Activated T-helper 1 cell treated with Interleukin-2 at 50 U/mL for 16 hours (primary cell): ENCODE measurements at places on chromosomes 11 and 22.

GRCh38 chr22:44685384-44686056 lies 16.5 kb upstream of the PRR5 start:
- DNase-seq, result peak; percentile 65

DNA sequence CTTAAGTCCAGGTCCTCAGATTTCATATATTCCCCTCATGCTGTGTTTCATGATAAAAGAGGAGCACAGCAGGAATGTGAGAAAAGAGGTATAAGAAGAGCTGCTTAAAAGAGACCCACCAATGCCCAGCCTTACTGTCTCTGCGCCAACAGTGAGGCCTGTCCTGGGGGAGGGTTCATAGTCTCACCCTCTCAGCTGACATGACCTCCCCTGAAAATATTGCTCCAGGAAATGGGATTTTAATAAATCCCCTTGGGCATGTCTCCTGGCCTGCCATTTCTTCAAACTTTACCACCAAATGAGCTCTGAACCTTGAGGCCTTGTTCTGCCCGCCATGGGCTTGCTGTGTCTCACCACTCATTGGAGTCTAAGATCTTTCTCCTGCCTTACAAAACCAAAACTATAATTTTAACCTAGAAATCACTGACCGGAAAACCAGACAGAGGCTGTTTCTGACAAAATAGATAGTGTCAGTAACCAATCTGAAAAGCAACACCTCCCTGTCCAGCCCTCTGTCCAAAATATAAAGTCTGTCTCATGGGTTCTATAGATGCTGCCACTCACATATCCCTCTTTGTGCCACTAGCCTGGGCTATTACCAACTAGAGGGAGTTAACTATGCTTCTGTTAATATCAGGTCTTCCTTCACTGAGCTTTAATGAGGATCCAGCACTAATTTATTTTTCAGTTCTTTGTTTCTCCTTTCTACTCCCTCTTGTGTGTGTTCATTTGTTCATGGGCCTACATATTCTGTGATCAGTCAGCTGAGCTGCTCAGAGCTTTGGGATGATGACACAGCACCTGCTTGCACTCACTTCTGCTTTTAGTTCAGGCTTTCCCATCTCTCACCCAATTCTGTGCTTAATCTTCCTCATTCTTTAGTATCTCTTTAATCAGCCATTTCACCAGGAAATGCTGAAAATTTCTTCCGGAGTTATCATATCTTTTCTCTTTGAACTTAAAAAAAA lies at the start of gene OR2AG2:
OR2AG2 (minus strand) TSS at position 51 of the 968 bp plus-strand sequence. CDS start 3,019 bp downstream, outside the sequence.
- DNase-seq, result no peak

GRCh38 chr22:28077166-28077565 lies 158.1 kb upstream of the PITPNB start:
- DNase-seq, result no peak

GRCh38 chr11:100575860-100576717 lies 111.0 kb upstream of the ARHGAP42 start:
- no peak for DNase-seq

GRCh38 chr11:105641433-105641832 lies 31.6 kb downstream of the GRIA4 start:
- no peak for DNase-seq

GRCh38 chr11:69636512-69637197 lies 4.3 kb upstream of the CCND1 start:
- DNase-seq, result no peak

GRCh38 chr11:94732617-94733281 lies 35.4 kb upstream of the AMOTL1 start:
- DNase-seq, result no peak

GRCh38 chr22:26907366-26907765 lies 250.0 kb downstream of the MIAT start:
- DNase-seq, result no peak

DNA sequence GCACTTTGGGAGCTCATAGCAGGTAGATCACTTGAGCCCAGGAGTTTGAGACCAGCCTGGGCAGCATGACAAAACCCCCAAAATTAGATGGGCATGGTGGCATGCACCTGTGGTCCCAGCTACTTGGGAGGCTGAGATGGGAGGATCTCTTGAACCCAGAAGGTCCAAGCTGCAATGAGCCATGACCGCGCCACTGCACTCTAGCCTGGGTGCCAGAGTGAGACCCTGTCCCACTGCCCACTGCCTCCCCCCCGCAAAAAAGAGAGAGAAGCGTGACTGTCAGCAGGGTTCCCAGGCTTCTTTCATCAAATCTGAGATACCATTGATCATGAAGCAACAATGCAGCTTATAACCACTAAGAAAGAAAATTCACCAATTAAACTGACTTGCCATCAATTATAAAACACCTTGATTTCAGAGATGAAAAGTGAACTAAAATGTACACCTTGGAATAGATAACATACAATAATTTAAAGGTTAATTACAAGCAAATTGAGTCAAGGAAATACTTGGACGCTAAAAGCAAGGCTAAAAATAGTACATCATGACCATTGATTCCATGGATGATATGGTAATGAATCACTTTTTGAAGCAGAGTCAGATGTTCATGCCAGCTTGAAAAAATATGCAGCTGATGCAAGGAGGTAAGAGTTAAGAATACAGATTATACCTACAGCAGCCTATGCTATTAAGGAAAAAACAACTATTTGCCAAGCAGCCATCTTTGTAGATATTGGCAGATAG lies 90.8 kb upstream of the ALKBH3 start:
- no peak for DNase-seq

GRCh38 chr22:41957941-41958556 lies 6.1 kb downstream of the SMIM45 start:
- no peak for DNase-seq

- no peak for DNase-seq
These were observed 2.1 kb downstream of the RTCB start for GRCh38 chr22:32409977-32410376.

DNA sequence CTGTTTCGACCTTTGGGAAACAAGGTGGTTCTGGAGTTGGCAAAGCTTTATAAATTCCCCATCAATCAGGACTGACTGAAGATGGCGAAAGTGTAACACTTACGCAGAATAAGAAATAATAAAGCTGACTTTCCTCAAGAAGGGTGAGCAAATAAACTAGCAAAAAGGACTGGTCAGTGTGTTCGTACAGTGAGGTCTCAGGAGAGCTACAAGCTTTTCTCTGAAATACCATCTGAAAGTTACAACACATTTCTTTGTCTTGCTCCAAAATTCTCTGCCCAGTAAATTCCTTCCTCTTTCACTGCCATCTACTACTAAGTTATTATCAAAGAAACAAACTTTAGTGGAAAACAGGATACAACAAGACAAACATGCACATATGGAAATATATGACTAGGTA lies 13.4 kb downstream of the PITPNB start:
- no peak for DNase-seq

DNA sequence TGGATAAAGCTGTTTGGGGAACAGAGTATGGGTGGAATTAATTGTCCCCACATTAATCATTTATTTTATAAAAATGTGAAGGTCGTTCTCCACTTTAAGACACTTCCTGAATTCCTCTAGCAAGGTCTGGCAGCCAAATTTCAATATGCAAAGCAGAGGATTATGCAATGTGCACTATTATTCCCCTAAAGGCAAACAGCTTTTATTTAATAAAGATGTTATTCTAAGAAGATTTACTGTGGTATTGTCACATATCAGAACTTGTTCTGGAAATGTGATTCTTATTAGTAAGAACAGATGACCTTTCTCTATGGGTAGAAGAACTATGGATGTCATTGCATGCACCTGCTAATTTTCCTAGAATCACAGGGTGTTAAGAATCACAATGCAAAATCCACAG lies 1128.8 kb upstream of the CCDC90B start:
- DNase-seq, result no peak

- no peak for DNase-seq
These were observed 90.7 kb downstream of the MORC2 start for GRCh38 chr22:30877662-30878515.

DNA sequence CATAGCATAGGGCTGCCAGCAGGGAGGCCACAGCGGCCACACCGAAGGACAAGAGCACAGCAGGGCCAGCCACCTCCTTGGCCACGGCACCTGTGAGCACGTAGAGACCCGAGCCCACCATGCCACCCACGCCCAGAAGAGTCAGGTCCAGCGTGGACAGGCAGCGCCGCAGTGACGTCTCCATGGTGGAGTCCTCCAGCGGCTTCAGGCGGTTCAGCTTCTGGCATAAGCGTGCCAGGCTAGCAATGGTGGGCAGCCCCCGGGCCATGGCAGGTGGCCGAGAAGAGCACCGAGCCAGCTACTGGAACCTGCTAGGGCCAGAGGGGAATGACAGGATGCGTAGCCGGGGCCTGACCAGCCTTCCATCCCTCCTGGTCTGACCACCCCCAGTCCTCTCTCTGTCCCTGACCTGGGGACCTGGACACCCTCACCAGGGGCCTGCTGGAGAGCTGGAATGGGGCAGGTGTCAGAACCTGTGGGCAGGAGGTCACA lies 770 bp downstream of the SLC7A4 start:
- no peak for DNase-seq

DNA sequence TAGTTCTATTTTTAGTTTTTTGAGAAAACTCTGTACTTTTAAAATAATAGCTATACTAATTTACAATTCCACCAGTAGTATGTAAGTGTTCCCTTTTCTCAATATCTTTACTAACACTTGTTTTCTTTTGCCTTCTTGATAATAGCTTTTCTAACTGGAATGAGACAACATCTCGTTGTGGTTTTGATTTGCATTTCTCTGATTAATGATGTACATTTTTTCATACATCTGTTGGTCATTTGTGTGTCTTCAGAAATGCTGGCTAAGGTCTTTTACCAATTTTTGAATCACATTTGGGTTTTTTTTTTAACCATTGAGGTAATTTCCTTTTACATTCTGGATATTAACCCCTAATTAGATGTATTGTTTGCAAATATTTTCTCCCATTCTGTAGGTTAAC lies 258.9 kb downstream of the DYNC2H1 start:
- no peak for DNase-seq

DNA sequence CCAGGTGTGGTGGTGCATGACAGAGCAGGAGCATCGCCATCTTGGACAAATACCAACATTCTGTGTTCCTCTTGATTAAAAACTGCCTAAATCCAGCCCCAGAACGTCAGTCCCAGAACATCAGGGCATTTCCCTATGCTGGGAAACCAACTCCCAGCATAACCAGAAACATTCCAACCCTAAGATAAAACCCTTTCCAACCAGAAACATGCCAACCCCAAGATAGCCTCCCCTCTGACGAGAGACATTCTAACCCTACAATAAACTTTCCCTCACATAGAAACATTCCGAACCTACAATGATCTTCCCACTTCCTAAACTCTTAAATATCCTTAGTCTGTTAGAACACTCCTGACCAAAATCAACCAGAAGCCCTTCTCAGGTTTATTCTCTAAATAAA lies 11.6 kb downstream of the PLAAT4 start:
- no peak for DNase-seq

DNA sequence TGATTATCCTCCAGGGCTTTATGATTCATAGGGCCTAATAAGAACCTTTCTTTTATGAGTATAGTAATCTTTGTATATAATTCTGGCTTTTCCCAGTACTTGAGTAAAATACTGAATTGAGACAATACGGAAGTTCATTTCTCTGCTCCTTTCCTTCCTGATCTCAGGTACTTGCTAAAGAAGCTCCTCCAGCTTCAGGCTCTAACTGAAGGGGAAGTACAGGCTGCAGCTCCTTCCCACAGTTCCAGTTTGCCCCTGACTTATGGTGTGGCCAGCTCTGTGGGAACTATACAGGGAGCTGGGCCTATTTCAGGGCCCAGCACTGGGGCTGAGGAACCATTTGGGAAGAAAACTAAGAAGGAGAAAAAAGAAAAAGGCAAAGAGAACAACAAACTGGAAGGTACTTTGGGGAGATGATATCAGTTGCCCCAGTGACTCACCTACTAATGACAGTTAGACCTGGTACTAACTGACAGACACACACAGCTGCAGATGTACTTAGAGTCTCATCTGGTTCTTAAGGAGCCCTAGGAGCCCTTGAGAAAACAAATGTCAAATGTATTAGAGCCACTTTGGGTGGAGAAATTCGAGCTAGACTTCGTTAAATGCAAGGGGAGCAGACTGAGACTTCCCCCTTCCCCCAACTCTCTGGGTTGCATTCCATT lies 3.0 kb downstream of the TBRG1 start:
- no peak for DNase-seq

- DNase-seq, result no peak
These were observed 5.8 kb downstream of the JOSD1 start for GRCh38 chr22:38694940-38695339.

DNA sequence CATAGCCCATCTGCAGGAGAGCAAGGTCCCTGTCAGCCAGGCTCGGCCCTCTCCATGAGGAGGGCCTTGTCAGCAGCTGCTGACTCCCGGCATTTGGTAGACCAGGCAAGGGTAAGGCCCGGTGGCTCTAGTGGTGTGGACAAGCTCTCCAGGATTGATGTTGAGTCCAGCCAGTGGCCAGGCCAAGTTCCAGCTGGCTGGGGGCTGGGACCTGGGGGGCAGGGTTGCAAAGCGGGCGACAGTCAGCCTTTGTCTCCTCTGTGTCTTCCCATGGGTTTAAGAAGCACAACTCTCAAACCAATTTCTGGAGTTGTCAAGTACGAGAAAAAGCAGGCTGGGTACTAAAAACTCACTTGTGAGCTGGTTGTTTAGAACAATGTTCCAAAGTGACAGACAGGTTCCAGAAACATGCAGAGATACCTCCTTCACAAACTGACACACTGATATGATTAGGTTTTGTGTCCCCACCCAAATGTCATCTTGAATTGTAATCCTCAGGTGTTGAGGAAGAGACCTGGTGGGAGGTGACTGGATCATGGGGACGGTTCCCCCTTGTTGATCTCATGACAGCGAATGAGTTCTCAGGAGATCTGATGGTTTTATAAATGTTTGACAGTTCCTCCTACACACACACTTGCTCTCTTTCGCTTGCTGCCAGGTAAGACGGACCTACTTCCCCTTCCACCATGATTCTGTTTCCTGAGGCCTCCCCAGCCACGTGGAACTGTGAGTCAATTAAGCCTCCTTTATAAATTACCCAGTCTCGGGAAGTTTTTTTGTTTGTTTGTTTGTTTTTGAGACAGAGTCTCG lies 52.3 kb upstream of the SERPIND1 start:
- no peak for DNase-seq

DNA sequence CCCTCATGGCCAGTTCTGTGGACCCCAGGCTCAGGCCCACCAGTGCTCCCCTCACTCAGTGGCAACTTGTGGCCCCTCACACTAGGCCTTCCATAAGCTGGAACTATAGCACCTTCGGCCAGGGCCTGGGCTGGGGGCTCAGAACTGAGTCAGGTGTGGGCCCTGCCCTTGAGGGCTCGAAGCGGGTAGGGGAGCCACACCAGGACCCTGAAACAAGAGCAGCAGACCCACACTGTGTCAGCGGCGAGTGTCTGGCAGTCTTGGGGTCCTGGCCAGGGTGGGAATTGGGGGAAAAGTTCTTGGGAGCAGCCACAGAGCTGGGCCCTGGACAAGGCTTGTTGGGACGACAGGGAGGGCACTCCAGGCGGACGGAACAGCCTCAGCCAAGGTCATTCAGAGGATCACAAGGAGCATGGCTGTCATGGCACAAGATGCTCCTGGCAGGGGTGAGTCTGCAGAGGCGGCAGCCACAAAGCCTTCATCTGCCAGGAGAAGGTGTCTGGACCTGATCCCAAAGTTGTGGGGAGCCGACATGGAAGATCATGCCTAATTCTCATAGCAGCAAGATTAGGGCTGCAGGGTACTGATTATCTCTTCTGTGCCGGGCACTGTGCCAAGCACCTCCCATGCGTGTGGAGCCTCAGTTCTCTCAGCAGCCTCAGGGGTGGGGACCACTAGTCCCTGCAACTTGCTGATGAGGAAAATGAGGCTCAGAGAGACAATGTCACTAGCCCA lies 50.7 kb downstream of the SHISAL1 start:
- no peak for DNase-seq
